Anterior cingulate cortex (tissue), 58 donors: ENCODE measurements at places on chromosomes 2 and 18.

DNA sequence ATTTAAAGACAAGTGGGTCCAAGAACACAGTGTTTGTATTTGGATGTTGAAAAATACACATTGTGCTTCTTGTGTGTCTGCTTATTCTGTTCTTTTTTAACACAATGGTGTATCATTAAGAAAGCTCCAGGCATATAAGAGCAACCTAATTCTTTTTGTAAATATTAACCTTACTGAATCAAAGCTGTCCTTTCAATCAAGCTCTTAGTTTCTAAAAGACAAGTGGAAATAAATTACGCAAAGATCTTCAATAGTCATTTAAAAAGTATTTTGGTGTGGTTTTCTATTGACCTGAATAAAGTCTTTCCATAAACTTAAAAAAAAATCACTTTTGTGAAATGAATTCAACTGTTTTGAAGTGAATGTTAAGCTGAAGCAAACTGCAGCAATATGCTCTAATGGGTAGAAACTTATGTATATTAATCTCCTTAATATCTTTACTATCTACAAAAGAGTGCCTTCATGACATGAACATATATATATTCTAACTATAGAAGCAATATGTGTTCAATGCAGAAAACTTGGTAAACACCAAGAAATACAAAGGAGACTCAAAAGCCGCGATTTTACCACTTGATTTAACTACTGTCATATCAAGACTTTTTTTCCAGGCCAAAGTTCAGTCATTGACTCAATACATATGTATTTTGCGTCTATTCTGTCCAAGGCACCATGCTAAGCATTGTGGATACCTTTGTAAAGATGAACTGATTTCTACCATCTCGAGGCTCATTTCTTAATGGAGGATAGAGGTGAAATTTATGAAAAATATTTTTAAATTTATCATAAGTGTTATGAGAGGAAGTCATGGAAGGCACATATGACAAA, 97.7 kb downstream of the ARHGAP15 start:
- no peak for DNase-seq

DNA sequence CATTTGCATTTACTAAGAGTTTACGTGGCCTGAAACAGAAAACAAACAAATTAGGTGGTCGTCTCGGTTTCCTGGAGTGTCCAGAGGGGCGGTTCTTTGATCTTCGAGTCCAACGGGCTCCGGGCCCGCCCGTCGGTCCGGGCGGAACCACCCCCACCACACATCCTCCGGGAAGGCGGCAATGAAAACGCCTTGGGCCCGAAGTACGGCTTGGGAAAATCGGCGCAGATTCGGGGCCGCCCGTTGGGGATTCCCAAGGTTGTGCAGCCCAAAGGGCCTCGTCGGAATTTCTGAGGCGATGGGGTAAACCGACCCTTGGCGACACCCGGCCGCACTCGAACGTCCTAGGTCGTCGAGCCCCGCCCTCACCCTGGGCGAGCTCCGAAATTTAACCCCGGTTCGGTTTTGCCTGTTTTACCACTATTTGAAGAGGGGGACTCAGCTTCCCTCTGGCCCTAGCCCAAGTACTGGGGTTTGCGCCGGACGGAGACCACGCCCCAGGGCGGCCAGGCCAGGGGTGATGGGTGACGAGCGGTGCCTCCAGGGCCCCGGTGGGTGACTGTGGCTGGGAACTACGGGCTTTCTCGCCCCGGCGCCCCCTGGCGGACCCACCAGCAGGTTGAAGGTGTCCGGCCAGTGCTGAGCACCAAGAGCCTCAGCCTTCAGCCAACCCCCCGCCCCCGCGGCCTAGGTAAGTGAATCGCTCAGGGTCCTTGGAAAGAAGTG, 1.9 kb upstream of the CFAP53 start:
- peak; percentile 22 for DNase-seq

DNA sequence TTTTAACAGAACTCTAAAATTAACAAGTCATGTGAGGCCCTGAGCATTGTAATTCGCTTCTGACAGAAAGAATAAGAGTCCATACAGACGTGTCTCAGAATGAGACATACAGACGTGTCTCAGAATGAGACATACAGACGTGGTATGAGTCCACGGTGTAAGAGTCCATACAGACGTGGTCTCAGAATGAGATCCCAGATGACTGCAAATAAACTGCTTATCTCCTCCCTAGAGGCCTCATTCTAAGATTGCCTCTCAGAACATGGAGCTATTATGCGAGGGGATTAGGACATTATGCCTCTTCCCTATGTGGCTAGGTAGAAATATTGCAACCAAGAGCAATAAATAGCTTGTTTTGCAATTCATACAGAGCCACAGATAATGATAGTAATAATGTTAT, 63.9 kb downstream of the NEB start:
- no peak for DNase-seq

DNA sequence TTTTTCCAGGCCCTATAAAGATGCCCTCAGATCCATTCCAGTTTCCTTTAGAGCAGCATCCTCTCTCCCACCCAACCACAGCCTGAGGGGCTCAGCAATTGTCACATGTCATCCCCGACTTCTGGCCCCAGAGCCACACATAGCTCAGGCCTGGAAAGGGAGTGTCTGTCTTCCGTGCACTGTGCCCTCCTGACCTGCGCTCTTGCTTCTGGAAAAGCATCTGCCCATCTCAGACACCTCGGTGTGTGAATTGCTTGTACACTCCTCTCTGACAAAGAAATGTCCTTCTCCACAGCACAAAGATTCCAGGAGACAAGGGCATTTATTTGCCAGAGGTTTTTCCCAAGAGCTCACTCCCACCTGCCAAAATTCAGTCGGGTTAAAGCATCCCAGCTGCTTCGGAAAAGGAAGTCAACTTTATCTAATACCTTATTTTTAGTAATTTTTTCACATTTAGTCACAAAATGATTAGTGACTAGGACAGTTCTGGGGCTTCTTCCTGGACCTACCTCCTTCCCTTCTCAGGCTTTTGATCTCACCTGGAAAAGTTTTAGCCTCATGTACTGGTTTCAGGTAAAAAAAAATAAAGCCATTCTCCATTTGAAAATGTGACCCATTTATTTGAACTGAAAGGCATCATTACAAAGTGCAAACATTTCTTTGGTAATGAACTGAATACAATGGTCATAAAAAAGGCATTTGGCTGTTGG, 112.9 kb downstream of the PXDN start:
- DNase-seq: no peak

DNA sequence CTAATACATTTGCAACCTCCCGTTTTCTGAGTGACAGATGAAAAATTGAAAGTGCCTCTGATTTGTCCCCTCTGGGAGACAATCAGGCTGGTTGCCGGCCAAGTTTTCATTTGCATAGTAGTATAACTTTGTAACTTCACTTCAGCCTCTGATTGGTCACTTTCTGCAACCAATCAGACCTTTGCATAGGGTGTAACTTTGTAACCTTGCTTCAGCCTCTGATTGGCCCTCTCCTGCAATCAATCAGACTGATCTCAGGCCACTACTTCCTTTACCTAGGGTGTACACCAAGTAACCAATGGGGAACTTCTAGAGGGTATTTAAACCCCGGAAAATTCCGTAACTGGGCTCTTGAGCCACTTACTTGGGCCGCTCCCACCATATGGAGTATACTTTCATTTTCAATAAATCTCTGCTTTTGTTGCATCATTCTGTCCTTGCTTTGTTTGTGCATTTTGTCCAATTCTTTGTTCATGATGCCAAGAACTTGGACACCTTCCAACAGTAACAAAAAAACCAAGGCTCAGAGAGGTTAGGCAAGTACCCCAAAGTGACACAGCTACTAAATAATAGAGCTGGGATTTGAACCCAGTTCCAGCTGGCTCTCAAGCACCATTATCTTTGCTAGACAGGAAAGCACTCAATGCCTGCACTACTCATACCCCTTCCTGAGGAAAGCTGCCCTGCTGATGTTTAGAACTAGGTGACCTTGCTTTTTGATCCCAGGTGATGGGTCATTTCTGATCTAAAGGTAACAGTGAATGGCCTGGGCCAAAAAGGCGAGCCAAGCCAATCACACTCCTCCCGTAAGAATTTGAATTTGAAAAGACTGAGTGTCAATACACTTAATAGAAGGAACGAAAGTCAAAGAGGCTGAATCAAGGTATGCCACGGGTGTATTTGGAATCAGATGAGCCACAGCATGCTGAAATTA, 10.9 kb upstream of the MYOM1 start:
- DNase-seq: no peak

GRCh38 chr2:171523088-171524017, 1.1 kb downstream of the CYBRD1 start:
- DNase-seq: peak; percentile 77

- no peak for DNase-seq
Observed at GRCh38 chr2:96499061-96499960, 5.8 kb downstream of the NEURL3 start.
